Inflammatory macrophage treated with lipopolysaccharide for 4 hours (primary cell): ENCODE measurements at places on chromosomes 4 and X.

- no peak for DNase-seq
These were observed 39.7 kb upstream of the PARM1 start for GRCh38 chr4:74893171-74893570.

DNA sequence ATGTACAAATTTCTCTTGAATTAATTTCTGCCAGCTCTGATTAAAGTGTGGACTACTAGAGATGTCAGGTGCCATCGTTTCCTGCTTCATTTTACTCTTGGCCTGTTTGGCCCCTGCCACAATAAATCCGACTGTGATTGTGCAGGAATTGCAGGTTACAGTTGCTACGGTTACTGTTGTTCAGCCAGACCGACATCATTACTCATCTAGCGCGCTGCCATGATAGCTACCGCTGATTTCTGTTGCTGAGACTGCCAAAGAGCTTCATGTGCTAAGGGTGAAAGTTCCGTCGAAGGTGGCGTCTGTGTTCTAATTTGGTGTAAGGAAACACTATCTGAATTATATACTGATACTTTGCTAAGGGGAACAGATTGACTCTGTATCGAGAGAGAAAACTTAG is 22.1 kb downstream of the SLIT2 start:
- DNase-seq = no peak

- DNase-seq = no peak
These were observed 9.2 kb upstream of the CYTL1 start for GRCh38 chr4:5028480-5028879.

DNA sequence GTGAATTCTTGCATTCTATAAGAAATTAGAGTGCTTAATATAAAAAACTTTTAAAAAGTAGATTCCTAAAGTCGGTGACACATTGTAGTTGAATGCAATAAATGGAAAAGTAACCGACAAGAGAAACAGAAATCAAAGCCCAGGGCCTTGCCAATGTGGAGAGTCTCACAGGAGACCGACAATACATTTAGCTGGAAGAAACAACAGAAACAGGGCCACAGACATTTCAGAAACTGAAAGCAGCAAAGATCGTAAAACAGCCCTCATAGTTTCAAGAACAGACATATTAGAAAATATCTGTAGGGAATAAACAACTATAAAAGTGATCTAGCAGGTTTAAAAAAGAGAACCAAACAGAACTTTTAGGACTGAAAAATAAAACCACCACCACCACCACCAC is 49.5 kb downstream of the STAP1 start:
- DNase-seq = no peak

GRCh38 chrX:20143111-20143510 is 1.5 kb upstream of the EIF1AX start:
- DNase-seq = no peak
